ENCODE measurements at places on chromosomes 1 and 21. TPM values are rescaled to one million over a fixed set of nuclear protein-coding genes. Genes with fewer than 3 reads are reported as not detected.

DNA sequence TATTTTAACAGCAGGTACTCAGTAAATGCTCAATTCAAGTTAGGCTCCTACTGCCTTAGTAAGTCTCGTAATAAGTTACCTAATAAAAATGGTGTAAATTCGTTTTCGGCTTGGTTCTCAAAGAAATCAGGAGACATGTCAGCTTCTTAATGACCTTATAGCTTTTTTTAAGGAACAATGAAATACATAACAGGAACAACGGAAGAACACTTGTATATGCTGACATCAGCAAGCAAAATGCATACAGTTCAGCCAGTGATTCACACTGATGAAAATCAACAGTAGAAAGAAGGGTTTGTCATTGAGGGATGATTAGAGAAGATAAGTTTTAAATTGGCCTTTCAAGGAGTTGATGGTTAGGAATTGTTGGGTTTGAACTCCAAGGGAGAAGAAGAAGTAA lies 13.3 kb downstream of the RPTN start:
- DNase-seq, result no peak
- no peak overlapping the region for H3K4me3 ChIP-seq
- H3K4me1 ChIP-seq, result no peaks in the 10 kb centered on the region

- no peaks in the 10 kb centered on the region for H3K36me3 ChIP-seq
- DNase-seq, result no peak
- no peak overlapping the region for H3K27ac ChIP-seq
- H3K4me1 ChIP-seq, result peaks cover 34% of the 10 kb centered on the region
- no peak overlapping the region for H3K4me3 ChIP-seq
Measured at GRCh38 chr1:11800391-11800755, 5.4 kb downstream of the MTHFR start.

GRCh38 chr1:2975466-2976179 lies 45.6 kb upstream of the ACTRT2 start:
- no peak overlapping the region for H3K27ac ChIP-seq
- peak; percentile 37 for DNase-seq
- no peaks in the 10 kb centered on the region for H3K36me3 ChIP-seq
- no peak overlapping the region for H3K4me3 ChIP-seq

WDR64 gene
- 4.3 TPM for total RNA-seq

TRIM67 gene
- total RNA-seq, result 0.19 TPM

TNN gene
- total RNA-seq, result 0.16 TPM

All from testis (tissue), 5 donors.